ENCODE measurements at places on chromosomes 12 and 14. TPM values are rescaled to one million over a fixed set of nuclear protein-coding genes. Genes with fewer than 3 reads are reported as not detected.
A peak's percentile ranks its signal among the peaks of the same experiment; 100 is the strongest.

Gene KRT8
- polyA plus RNA-seq, result 3,633 TPM

Gene CDH24
- 5.3 TPM for polyA plus RNA-seq

Gene ACSS3
- 0.06 TPM for polyA plus RNA-seq

Gene TMTC2
- 1.8 TPM for polyA plus RNA-seq

Gene IAPP
- polyA plus RNA-seq, result not detected

Gene LRRIQ1
- 0.84 TPM for polyA plus RNA-seq

Gene IRAK3
- 0.16 TPM for polyA plus RNA-seq

Gene KRT6C
- polyA plus RNA-seq, result not detected

Gene SLC2A14
- 0.30 TPM for polyA plus RNA-seq

DNA sequence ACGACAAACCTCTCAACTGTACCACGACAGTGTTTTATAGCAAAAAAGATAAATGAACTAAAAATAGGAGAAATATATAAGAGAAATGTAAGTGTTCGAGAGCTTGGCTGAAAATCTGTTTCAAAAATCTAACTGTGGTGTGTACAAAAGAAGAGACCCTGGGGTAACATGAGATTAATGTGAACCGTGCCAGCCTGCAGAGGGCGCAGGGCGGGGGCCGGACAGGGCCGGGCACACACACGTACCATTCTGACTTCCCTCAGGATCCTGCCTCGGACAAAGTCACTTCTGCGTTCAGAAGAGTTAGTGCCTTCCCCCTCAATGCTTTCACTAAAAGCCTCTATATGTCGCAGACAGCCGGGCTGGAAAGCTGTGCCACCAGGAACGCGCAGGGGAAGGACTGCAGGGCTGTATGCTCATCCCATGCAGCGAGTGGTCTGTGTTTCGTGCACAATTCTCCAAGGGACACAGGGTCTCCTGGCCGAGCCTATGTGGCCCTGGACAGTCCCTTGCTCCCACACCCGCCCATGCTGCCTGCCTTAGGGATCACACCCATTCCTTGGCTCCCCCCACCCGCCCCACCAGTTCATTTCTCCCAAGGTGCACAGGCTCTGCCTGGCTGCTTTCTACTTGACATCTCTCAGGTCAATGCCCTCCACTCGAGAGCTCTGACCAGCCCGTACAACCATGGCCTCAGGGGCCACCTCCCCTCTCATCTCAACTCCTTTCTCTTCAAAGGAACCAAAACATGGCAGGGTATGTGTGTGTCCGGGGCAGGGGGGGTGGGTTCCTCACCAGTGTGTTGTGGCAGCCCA lies 8.5 kb downstream of the CDCA4 start:
- DNase-seq, result peak; percentile 49

- no peak for DNase-seq
Observed at GRCh38 chr12:65511912-65512311, 233.4 kb downstream of the MSRB3 start.

DNA sequence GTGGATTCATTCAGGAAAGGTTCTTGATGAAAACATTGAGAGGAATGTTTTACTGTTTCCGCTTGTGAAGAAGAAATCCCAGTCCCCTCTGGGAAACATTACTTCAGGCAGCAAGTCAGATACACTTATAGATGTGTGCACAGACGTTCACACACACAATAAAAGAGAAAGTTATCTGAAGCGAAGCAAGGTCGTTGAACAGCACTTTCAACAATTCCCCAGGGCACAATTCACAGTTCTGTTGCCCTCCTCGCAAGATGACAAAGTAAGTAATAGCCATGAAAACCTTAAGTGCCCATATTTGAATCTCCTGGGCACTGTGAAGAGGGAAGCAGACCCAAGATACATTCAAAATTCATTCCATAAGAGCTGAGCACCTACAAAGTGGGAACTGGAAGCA lies 156.6 kb upstream of the CAND1 start:
- no peak for DNase-seq

DNA sequence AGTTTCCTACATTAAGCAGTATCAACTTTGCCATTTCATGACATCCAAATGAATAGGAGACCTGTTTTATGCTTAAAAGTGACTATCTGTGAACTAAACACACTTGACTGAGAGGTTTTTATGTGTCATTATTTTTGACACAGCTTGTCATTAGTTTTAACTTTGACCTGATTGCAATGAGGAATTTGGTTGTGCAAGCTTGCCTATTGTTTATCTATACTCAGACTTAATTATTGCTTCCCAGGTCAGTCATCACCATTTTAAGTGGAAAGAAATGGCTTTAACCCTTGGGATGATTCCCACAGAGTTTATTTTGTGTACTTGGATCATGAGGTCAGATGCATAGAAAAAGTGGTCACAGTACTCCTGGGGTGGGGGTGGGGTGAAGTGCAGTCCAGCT lies 171.0 kb upstream of the PRICKLE1 start:
- DNase-seq, result no peak

- peak; percentile 97 for DNase-seq
Observed at GRCh38 chr14:24241829-24242443, 487 bp downstream of the TINF2 start.

DNA sequence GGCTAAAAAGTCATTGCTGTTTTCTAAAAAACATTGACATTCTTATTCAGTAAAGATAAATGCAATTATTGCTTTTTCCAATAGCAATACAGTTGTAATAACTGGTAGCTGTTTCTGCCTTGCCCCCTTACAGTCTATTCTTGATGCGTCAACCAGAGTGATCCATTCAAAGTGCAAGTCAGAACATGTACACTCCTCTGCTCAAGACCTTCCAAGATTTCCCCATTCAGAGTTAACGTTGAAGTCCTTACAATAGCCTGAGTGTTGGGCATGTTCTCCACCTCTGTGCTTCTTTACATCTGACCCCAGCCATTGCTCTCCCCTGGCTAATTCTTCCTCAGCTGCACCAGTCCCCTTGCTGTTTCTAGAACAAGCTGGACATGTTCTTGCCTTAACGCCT lies 24.3 kb downstream of the VRK1 start:
- no peak for DNase-seq

DNA sequence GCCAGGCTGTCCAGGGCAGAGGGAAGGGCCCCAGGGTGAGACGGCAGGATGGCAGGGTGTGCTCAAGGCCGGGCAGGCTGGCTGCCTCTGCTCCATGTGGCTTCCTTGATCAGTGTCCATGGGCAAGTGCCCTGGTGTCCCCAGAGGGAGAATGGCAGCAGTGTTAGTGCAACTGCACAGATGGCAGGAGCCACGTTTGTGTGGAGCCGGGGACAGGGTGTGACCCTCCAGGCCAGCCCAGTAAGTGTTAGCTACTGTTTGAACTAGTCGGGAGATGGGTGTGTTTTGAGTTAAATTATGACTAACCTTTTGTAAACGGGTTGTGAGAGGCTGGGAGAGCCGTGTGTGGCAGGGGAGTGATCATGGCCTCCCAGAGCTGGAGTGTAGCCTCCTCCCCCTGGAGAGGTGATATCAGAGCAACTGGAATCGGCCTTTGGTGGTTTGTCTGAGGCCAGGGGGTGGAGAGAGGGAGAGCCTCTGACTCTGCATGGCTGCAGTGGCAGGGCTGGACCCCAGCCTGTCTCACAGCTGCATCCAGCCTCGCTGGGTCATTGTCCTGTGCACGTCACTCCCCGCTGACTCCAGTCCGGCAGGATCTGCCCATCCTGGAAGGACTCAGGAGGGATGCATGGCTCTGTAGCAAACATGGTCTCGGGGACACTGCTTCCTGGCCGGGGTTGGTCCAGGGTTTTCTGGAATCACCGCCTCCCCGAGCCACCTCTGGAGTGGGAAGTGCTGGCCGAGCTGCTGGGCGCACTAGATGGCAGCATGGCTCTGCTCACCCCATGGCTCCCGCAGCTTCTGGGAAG lies 27.8 kb downstream of the AACS start:
- DNase-seq, result peak; percentile 63

- DNase-seq, result no peak
Observed at GRCh38 chr12:57219993-57220754, 3.6 kb downstream of the NXPH4 start.

DNA sequence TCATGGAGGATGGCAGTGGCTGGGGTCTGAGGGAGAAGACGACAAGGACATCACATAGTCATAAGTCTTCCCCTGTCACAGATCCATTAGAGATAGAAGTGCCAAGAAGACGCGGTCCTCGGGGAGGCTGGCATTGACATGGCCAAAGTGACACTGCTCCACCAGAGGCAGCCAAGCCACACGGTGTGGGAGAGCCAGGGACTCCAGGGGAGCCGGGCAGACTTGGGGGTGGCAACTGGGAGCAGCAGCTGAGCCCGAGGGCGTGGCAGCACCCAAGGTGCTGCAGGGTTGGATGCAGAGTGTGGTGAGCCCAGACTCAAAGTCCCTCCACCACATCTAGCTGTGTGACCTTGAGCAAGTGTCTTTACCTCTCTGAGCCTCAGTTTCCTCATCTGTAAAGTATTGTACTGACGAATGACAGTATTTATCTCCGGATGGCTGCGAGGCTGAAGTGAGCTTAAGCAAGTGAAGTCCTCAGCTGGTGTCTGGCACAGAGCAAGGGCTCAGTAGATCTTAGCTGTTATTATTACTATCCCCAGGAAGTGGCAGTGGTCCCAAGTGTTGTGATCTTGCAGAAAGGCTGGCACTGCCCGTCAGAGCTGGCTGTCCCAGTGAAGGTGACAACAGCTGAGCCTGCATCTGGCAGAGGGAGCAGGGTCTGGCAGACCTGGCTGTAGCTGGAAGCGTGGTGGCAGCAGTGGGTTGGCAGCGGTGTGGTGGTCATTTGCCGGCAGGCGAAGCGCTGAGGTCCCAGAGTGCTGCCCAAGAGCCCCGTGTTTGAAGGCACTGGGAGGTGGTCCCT lies 54.9 kb downstream of the ZNF664 start:
- no peak for DNase-seq

DNA sequence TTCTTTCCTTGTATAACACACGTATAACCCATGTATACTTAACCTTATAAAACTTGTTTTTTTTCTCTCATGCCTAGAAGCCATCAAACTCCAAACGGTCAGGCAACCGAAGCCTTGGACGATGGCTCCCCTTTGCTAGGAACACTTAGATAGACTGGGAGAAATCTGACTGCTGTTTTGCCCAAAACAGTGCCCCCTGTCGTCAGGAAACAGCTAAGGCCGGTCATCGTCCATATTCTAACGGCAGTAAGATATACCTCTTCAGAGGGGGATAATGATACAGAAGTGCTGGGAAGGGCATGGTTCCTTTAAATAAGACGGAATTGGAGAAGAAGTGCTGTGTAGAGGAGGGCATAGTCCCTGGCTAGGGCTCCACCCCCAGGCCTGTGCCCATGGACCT lies 130.5 kb downstream of the SLC41A2 start:
- DNase-seq, result no peak
